ENCODE measurements at places on chromosomes 1 and 21.

- DNase-seq, result no peak
Observed at GRCh38 chr1:212127221-212127620, 91.7 kb downstream of the DTL start.

DNA sequence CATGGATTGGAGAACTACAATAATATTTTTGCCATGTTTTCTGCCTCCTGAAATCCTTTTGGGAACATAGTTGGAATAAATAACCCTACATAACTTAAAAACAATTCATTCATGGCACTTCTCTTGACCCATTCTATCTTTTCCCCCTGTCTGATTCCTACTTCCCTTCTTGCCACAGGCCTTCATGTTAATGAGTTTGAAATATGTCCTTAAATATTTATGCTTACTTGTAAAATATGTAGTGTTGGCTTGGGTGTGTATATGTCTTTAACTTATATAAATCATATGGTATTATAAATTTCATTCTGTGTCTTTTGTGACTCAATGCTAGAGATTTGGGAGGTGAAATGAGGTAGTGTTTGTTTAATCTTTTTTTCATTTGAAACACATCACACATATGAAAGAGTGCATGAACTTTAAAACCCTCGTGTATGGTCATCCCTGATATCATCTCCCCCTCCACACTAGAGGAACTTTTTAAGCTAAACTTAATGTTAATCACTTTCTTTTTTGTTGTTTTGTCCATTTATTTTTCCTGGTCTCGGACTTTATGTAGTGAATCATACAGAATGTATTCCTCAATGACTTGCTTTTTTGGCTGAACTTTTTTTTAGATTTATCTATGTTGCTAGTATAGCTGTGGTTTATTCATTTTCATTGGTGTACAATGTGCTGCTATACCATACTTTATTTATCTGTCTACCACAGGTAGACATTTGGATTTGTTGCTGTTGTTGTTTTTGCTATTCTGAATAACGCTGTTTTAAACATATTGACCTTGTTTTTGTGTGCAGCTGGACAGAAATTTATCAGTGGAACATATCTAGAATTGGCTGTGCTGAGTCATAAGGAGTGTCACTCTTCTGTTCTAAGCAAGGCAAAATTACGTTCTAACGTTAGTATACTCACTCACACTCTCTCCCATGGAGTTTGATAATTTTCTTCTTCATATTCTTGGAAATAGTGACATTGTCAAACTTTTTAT, 441.6 kb downstream of the PLPP3 start:
- no peak for DNase-seq

DNA sequence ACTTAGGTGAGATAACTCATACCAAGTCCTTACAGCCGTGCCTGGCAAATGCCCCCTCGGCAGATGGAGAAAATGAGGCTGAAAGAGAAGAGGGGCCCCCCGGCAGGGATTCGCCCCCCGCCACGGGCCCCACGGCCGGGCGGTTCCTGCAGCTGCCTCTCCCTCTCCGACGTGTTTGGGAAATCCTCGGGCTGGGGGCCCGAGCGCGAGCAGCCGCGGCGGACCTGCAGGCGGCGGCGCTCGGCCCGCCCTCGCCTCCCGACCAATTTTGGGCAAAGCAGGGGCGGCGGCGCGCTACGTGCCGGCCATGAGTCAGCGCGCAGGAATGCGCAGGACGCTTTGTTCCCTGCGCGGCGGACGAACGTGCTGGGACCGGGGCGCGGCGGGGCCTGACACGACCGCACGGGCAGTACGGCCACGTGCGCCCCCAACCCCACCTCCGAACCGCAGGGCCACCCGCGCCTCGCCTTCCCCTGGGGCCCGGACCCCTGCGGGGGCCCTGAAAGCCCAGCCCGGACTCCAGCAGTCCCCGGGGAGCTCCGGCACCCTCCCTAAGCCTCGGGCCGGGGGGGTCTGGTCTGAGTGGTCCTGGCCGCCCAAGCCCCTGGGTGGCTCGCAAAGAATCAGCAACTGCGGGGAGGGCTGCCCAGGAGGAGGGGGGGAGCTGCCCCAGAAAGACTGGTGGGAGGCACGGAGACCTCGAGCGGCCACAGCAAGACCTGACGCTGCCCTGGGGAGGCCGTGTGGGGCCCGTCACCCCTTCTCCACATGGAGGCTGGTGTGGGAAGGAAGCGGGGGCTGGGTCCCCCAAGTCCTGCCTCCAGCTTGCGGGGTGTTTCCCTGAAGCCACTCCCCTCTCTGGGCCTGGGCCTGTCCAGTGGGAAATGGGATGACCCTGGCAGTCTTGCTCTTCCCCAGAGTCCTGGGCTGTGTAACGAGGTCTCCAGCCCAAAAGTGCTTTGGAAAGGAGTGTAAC, 11.9 kb upstream of the EDN2 start:
- DNase-seq, result peak; percentile 53

GRCh38 chr1:43558346-43558841, 27.7 kb downstream of the PTPRF start:
- no peak for DNase-seq

DNA sequence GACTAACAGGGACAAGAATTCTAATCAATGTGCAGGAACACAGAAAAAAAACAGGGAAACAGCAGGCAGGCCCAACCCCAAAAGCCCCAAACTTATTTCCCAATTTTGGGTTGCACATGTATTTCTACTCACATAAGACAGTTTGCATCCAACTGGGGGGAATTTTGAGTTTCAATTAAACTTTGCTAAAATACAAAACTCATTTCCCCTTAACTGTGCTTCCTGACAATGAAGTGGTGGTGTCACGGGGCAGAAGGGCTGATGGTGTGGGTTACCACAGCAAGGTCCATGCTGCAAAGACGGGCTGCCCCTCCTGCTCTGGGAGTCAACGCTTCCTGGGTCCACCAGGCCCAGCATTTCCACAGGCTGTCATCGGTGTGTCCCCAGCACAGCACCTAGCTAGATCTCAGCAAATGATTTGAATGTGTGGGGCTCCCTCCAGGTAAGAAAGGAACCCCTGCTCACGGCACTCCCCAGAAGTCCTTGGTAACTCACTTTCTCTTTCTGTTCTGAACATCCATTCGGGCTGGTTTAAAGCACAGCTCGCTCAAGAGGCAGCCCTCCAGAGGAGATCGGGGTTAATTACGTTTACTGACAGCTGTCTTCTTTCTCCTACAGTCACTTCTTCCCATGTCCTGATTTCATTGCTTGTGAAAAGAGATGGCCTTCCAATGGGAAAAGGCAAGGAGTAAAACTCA, 27.4 kb downstream of the HIVEP3 start:
- DNase-seq, result peak; percentile 85

DNA sequence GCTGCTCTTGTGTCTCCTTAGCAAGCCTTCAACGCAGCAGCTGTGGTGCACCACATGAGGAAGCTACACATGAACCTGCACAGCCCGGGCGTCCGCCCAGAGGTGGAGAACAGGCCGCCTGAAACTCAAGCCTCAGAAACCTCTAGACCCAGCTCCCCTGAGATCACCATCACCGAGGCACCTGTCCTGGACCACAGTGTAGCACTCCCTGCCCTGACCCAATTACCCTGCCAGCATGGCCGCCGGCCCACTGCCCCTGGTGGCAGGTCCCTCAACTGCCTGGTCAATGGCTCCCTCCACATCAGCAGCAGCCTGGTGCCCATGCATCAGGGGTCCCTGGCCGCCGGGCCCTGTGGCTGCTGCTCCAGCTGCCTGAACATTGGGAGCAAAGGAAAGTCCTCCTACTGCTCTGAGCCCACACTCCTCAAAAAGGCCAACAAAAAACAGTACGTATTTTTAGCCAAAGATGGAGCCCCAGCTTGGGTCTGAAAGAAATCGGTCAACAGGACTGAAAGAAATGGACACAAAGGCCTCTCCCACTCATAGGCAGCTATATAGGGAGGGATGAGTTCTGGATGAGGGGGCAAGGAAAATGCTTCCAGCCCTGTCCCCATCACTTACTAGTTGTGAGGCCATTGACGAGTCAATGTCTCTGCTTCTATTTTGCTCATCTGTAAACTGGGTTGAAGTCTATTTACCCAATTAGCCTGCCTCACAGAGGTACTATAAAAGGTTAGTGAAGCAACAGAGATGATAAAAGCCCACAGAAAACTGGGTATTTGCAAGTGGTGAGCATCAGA, 28.5 kb downstream of the CAMK1G start:
- DNase-seq, result no peak

DNA sequence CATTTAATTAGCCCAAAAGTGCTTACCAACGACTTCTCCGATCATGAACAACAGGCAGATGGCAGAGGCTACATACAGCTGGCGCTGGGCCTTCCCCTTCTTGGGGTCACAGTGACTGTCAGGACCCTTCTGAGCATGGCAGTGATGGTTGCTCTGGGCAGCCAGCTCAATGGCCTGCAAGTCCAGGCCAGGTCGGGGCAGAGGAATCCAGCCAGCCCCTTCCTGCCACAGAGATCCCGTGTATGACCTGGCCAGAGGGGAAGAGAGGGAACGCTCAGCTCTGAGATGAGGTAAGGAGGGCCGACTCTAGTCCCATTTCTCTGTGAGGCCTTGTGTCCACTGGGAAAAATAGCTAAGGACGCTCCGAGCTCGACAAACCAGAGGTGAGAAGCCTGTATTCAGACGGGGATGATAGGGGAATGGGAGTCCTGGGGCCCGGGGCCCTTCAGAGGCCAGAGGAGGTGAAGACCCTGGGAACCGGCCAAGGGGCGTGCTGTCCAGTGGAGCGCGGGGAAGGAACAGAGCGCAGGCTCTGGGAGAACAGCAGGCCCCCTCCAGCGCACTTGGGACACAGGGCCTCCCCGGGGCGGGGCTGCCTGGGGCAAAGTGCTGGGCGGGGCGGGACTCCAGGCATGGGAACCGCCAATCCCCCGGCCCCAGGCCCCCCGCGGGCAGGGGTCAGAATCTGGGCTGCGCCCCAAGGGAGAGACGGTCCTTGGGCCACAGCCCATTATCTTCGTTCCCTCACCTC, 772 bp downstream of the SLC30A2 start:
- DNase-seq, result no peak

DNA sequence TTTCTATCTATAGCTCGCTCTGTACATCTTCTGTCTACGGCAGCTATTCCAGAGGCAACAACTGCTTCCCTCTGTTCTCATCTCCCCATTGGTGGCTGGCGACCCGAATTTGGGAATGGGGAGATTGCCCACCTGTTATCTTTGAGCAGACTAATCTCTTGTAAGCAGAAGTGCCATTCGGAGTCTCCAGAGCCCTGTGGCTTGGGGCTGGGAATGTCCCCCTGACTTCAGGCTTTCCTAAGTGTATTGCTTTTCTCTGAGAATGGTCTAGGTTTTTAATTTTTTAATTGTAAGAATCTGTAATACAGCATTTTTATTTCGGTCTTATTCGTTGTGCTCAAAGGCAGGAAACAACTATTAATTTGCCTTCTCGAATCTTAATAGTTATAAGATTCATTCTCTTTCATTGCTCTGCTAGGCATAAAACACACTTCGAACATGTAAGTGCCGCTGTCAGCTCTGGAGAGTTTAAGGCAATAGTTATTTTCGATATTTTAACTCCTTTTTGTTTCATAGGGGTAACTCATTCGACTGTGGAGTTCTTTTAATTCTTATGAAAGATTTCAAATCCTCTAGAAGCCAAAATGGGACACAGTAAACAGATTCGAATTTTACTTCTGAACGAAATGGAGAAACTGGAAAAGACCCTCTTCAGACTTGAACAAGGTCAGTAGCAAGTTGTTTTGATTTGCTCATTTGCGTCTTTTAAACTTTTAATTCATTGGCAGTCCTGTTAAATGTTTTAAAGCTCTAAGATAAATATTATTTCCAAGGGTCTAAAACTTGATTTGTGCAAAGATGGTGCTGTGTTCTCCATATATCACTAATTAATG, 514 bp downstream of the AGL start:
- DNase-seq, result peak; percentile 21

GRCh38 chr1:169931795-169932231, 38.1 kb upstream of the SCYL3 start:
- no peak for DNase-seq

- peak; percentile 78 for DNase-seq
Observed at GRCh38 chr1:2548068-2548589, 8.0 kb upstream of the TNFRSF14 start.

Data from suppressor macrophage treated with lipopolysaccharide for 4 hours (primary cell).